T follicular helper cell (primary cell): ENCODE measurements at places on chromosomes 5 and 9.

GRCh38 chr5:53678981-53679660 is 118.7 kb downstream of the NDUFS4 start:
- no peak for DNase-seq

DNA sequence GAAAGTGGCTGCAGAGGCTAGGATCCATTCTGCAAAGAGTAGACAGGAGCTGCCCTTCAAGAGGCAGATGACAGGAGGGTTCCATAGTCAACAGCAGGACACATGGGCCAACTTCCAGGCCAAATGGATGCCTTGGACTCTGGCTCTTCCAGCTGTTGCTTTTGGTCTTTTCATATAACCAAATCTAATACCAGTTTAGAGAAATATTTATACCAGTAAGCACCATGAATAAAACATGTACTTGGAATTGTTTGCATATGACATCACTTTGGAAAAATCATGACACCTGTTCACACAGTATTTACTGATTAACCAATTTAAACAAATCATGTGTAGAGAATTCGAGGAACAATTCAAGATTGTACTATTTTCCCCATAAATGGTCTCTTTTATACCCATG is 481.3 kb downstream of the DMRT2 start:
- DNase-seq = no peak

GRCh38 chr5:135602882-135603721 is 24.3 kb upstream of the CXCL14 start:
- DNase-seq = no peak

DNA sequence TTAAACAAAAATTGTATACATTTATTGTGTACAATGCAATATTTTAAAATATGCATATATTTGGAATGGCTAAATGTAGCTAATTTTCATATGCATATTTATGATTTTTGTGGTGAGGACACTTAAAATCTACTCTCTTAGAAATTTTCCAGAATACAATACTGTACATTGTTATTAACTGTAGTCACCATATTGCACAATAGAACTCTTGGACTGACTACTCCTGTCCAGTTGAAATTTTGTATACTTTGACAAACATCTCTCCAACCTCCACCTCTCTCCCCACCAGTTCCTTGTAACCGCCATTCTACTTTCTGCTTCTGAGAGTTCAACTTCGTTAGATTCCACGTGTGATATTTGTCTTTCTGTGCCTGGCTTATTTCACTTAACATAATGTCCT is 49.2 kb upstream of the TAF11L2 start:
- no peak for DNase-seq

- DNase-seq = no peak
Observed at GRCh38 chr5:115320006-115320405, 23.6 kb upstream of the CCDC112 start.

GRCh38 chr5:161740433-161740832 is 54.9 kb downstream of the GABRA6 start:
- no peak for DNase-seq

DNA sequence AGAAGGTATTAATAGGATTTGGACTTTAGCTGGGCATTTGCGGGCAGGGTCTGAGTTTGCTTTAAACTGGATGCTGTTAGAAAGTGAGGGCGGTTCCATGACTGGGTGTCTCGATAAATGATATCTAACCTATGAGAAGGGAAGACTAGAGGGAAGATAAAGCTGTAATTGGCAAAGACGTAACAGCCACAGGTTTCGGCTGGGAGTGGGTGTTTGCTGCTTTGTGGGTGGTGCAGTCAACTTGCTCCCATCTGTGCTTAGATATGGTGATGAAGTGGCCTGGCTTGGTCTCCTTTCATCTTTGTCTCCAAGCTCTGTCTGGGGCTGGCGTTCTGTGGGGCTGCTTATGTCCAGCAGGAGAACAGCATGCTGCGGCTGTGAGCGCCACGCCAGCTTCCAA is 23.3 kb downstream of the OR2V1 start:
- no peak for DNase-seq
